ENCODE measurements at places on chromosomes 7 and 10.

DNA sequence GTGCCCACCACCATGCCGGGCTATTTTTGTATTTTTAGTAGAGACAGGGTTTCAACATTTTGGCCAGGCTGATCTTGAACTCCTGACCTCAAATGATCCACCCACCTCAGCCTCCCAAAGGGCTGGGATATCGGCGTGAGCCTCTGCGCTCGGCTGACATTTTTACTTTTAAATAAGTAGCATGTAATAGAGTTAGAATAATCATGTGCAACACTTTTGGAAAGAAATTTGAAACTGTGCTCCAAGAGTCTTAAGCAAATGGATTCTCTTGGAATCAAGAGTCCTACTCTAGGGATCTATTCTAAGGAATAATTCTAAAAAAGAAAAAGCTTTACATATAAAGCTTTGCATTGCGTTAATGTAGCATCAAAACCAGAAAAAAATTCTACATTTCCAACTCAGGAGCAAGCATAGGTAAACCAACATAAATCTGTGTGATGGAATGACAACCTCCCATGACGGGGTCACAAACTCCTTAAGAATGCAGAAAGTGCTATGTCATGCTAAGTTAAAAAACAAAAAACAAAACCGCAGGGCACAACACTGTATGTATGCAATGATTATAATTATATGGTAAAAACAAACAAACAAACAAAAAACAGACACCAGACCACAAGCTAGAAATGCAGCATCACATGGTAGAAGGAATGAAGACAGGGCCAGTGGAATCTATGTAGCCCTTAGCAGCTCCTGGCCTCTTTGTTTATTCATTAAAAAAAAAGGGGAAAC, 98.7 kb downstream of the RNF216 start:
- DNase-seq: no peak

GRCh38 chr7:32142649-32143048, 72.4 kb upstream of the PDE1C start:
- peak; percentile 86 for DNase-seq

- no peak for DNase-seq
These were observed 27.6 kb downstream of the DRGX start for GRCh38 chr10:49368256-49368655.

DNA sequence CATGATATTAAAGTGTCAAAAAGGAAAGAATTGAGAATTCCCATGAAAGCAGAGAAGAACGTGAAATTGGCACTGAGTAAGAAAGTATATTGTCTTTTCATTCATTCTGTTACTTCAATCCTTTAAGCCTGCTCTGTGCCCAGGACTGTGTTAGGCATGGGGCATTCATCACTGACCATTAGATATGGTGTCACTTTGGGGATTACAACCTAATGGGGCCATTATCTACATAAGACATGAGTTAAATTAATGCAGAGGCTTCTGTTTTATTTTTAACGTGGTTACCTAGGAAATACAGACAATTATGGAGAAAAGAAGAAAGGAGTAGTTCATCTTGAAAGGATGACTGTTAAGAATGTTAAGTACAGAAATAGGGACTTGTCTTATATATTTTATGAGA, 163.5 kb upstream of the LRGUK start:
- no peak for DNase-seq

DNA sequence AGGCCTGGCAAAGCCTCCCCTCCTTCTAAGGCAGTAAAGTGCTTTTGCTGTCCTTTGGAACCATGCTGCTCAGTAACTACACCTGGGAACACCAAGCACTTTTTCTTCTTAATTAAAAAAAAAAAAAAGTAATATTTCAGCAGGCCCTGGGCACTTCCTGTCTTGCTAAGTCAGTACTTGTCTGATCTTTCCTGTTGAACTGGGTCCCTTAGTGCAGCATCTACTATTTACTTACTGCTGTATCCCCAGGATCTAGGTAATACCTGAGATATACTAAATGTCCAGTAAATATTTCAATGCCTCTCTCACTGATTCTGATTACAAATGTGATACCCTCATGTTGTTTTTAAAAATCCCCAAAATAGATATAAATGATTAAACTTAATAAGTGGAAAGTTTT, 77.4 kb downstream of the PPP1R3C start:
- peak; percentile 9 for DNase-seq

DNA sequence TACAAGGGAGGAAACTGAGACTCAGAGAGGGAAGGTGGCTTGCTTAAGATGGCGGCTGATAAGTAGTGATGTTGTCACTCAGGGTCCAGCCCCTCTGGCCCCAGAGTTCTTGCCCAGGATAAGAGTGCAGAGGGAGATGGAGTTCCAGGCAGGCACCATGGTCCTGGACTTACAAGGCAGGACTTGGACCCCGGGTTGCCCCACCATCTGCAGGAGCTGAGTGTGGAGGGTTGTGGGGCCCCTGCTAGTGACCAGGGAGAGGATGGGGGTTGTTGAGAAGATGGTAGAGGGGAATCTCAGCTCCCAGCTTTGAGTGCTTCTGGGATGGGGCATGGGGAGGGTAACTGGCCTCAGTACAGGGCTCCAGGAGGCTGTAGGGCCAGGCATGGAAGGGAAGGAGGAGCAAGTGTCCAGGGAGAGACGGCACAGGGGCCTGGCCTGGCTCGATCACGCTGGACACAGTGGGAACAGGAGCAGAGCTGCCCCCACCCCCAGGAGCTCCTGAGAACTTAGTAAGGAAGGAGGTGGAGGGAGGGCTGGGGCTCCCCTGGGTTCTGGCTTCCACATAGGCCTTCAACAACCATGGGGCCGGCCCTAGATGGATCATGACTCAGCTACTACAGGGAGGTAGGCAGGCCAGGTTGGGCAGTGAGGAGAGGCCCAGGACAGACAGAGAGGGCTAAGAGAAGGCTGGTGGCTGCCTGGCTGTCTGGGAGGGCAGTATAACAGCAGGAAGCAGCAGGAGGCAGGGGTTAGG, 28.2 kb downstream of the PPIF start:
- peak; percentile 79 for DNase-seq

GRCh38 chr7:140215281-140215680, 38.5 kb upstream of the KDM7A start:
- no peak for DNase-seq

DNA sequence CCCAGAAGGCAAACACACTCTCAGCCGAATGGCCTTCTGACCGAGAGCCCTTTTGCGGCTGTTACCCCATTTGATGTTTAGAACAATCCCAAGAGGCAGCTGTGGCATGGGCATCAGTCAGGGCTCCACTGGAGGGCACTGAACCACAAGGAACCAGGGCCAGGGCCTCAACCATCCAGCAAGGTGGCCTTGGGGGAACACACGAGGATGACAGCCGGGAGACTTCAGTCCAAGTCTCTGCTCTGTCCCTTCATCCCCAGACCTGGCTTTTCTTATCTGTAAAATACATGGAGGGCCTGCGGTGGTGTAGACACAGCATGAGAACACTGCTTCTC, 63.6 kb upstream of the INSIG1 start:
- no peak for DNase-seq

- no peak for DNase-seq
These were observed 232.2 kb downstream of the TMEM178B start for GRCh38 chr7:141306081-141306480.

DNA sequence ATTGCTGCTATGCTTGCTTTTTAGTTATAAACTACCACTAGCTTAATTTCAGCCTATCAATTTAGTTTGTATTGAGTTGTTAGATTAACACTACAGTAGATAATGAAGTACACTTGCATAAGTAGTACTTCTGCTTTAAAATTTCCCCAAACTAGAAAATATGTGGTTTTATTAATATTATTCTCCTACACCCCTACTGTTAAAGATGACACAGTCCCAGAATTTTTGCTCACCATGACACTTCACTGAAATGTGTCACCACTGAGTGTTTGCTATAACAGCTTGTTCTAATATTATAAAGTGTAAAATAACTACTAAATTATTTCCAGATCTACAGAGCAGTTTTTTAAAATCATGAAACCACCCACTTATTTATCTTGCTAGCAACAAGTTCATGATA, 31.6 kb downstream of the RHEB start:
- DNase-seq: no peak

DNA sequence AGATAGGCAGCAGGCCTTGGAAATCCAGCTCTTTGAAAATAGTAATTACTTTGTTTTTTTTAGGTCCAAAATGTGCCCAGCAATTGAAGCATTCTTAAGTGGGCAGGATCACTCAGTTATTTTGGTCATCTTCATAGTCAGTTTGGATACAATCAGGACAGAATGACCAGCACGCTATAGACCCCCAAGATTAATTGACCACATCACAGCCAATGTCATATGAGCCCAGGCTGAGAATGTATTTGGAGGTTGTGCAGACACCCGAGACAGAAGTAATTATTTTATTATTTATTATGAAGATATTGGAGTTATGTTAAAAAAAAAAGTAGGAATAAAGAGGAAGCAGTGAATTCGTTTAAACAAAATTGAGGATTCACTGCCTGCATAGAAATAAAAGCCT, 93.3 kb upstream of the PFKP start:
- DNase-seq: no peak

DNA sequence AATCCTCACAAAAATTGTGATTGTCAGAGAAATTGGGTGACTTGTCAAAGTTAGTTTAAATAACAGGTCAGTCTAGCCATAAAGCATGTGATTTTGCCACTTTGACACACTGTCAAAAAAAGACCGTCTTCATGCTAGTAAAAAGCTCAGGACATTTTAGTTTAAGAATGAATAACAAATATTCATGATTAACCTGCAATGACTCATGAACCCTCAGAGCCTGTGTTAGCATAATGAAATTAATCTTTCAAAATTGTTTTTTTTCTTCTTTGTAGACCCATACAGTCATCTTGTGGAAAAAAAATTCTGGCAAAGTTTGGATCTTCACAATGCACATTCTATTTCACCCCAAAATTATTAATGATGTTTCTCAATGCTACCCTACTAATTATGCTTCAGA, 255.2 kb upstream of the POT1 start:
- DNase-seq: peak; percentile 26

- no peak for DNase-seq
These were observed 296.1 kb upstream of the SEMA3A start for GRCh38 chr7:84490661-84491060.

DNA sequence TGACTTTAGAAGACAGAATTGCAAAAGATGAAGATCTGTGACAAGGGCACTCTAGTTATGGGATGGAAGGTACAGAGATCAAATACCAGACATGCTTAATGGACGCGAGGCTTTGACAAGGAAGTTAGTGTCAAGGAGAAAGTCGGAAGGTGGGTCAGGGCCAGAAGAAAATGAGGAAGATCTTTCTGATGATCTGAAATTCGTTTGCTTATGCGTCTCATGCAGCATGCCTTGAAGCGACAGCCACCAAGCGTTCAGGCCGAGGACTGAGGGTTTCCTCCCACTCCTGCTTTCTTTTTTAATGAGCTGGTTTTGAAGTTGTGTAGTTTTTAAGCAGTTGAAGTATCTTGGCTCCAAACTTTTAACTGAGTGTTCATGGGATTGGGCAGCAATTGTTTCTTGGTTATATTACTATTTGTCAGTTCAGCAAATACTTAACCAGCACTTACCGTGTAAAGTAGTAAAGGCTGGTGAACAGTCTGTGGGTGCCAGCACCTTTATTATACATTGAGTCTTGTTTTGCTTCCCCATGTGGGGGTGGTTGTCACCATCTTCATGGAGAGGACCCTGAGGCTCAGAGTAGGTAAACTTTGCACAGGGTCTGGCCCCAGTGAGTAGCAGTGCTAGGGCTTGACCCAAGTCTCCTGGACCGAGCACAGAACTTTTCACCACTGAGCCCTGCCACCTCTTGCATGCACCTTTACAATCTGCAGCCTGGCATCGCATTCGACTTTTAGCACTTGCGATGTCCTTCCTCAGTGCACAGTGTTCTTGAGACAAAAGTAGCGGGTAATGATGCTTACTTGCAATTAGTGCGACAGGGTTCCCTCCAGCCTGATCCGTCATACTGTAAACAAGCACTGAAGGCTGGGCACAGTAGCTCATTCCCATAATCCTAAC, 14.3 kb upstream of the BHLHA15 start:
- DNase-seq: no peak

DNA sequence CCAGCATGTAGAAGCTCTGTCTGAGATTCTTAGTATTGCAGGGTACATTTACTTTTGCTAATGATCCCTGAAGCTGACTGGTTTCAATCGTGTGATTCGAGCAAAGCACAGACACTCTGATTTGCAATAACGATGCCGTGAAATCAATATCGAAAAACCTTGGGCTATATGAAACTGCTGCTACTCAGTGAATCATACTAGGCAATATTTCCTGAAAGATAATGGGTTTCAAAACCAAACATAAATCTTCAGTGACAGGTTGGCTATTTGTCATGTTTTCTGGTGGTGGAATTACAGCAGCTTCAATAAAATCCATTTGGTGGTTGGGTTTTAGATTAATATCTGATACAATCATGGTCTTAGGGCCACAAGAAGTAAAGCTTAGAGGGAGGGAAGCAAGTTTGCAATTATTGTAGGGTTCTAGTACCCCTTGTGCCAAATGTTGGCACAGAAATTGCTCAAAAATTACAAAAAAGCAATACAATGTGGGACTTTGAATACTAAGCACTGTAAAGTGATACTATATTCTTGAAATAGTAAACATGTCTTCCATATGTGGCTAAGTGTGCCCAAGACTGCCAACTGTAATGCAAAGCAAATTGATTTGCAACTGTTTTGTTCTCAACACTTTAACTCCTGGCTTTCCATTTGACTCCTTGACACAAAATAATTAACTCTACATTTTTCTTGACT, 112.4 kb upstream of the JAZF1 start:
- DNase-seq: peak; percentile 55

DNA sequence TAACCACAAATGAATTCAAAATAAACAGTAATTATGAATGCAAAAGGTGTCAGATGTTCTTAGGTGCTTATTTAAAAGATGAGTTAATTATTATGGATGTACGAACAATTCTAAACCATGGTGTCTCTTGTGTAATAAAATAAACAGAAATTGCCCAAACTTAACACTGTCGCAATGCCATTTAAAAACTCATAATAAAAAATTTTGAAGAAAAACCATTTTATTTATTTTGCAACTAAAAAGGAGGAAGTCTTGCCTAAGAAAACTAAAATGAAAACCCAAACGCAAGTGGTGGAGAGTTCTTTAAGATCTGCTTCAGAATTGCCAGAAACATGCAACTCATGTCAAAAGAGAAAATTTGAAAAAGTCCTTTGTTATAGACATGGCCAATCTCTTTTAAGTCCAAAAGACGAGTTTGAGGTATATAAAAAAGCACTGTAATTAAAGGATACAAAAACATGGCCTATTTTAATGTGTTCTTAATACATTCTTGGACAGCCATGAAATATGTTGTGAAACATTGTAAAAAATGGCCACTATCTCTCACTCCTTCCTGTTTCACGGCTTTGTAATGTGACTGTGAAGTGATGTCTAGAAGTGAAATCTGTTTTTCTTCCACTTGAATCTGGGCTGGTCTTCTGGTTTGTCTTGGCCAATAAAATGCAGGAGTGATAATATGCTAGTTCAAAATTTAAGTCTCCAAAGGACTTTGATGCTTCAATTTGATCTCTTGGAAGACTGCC, 322.9 kb downstream of the PRPF18 start:
- no peak for DNase-seq

DNA sequence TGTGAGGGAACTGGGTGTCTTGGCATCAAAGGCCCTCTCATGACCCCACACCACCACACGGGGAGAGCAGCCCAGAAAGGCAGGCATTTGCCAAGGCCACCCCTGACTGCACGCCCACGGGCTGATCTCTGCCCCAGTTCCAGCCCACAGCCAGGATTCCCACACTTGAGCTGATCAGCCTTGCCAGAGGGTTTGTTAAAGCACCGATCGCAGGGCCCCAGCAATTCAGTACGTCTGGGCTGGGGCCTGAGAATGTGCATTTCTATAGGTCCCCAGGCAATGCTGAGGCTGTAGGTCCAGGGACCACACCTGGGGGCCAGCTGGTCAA, 103.9 kb downstream of the TNS3 start:
- no peak for DNase-seq

GRCh38 chr10:123717336-123717735, 51.2 kb downstream of the GPR26 start:
- no peak for DNase-seq

GRCh38 chr10:26448292-26448691, 10.2 kb downstream of the APBB1IP start:
- DNase-seq: no peak

Data from PC-3 (cell line).